ENCODE measurements at places on chromosomes 11 and 22. TPM values are rescaled to one million over a fixed set of nuclear protein-coding genes. Genes with fewer than 3 reads are reported as not detected.

Gene PYGM
- total RNA-seq, result not detected

Gene NAALAD2
- total RNA-seq, result not detected

DNA sequence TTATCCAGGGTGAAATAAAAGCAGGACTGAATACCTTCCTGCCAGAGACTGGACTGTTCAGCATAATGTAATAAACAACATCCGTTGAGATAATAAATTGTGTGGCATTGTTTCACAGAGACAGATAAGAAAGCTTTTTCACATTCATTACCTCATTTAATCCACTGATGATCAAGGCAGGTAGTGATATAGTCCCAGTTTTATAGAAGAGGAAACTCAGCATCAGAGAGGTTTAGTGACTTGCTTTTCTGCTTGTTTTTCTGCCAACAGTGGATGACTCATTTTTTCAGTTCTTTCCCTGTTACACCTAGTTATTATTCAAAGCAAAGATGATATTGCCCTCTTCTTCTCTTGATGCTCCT lies 4.0 kb downstream of the MYO18B start:
- peak; percentile 83 for DNase-seq

DNA sequence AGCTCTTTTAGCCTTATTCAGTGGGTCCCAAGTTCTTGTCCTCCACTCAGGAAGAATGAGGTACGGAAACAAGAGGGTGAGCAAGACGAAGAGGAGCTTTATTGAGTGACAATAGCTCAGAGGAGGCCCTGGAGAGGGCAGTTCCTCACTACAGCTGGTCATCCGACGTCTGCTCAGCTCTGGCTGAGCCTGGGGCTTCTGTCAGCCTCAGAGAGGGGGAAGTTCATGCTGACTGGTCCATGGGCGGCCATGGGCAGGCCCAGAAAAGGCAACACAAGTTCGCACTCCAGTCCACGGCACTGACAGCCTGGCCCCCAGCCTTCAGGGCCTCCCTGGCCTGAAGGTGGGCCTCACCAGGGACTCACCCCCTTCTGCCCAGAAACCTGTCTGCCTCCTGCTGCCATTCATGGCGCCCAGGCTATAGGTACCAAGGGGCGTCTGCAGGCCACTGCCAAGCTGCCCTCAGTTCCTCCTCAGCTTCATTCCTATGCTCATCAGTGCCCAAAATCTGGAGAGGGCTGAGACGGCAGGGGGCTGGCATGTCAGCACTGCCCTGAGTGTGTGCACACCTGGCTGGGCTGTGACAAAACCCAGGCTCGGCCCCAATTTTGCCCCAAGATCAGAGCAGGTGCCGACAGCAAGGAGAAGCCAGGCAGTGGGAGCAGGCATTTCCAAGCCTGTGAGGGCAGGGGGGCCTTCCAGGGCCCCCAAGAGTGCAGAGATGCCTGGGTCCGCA lies 21.7 kb upstream of the KIAA0930 start:
- no peak for DNase-seq

DNA sequence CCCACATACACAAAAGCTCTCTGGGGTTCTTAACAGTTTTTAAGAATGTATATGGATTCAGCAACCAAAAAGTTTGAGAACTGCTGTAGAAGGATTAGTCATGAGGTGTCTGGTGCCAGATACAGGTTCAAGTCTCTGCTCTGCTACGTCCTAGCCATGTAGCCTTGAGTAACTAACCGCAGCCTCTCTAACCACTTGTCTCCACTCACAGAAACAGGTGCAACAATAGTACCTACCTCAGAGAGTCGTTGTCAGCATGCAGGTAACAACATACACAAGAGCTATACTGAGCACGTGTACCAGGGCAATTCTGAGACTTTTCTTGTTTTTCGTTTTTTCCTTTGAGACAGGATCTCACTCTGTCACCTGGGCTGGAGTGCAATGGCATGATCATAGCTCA lies 26.9 kb downstream of the CBX7 start:
- no peak for DNase-seq

DNA sequence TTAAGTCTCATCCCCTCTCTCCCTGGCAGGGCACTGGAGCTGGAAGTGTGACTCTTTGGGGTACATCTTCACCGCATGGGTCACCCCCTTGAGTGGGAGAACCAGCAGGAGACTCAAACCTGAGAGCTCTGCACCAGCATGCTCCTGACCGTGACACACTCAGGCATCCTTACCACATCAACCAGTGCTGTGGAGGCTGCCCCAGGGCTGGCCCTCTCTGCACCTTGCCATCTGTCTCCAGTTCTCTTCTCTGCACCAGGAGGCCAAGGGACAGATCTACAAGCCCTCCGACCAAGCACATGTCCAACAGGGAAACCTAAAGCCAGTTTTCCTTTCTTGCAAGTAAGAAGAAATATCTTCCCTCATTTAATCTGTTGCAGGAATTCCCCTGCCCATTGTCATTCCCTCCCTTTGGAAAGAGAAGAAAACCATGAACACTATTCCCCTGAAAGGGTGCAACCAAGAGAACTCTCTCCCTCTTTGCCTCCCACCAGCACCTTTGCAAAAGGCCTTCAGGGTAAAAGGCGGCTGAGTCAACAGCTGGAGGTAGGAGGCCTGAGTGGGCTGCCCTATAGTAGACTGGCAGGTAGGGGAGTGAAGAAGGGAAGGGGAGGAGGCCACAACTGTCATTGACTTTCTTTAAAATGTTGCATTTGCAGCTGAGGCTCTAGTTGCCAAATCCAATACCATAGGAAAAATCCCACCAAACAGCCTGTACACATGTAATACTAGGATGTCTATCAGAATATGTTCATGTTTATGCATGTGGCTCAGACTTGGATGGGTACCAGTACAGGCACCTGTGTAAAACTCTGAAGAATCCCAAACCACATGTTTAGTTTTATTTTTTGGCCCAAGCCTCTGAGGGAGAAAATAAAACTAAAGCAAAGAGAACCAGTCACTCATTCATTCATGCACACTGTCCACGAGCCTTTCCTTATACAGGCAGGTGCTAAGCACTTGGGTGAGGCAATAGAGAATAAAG lies 117.0 kb downstream of the WT1 start:
- DNase-seq, result no peak

- DNase-seq, result peak; percentile 48
Measured at GRCh38 chr11:73404048-73404447, 27.8 kb downstream of the RELT start.

DNA sequence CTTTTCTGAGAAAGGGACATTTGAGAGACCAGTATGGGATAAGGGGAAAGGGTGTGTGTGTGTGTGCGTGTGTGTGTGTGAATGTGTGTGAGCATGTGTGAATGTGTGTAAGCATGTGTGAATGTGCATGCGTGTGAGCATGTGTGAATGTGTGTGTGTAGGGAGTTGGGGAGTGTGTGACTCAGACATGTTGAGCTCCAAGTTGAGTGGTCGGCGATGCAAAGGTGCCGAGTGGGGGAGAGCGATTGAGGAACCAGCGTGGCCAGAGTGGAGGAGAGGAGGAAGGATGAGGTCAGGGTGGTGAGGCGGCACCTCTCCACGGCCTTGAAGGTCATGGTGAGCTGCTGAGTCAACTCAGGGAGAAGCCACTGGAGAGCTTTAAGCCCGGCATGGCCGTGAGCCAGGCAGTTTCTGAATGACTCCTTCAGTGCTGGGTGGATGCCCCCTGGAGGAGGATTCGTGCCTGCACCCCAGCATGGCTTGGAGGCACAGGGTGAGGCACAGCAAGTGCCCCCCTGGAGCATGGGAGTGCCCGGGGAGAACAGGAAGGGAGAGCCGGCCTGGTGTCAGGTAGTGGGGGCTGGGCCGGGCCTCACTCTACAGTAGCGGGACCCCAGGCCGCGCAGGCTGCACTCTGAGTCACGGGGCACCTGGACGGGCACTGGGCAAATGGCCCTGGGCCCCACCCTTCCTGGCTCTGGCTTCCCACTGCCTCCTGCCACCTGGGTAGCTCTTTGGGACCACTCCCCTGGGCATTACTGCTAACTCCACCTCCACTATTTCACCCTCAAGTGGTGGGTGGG lies 8.2 kb upstream of the CCDC88B start:
- peak; percentile 96 for DNase-seq

- DNase-seq, result no peak
Measured at GRCh38 chr11:134429106-134429505, 17.1 kb upstream of the B3GAT1 start.

GRCh38 chr11:12813371-12814225 lies 139.4 kb downstream of the TEAD1 start:
- DNase-seq, result peak; percentile 88

All from A172 (cell line).